ENCODE measurements at places on chromosomes 7 and 10.

GRCh38 chr10:19904202-19904661 is 88.0 kb downstream of the PLXDC2 start:
- no peak for DNase-seq

- DNase-seq, result no peak
Measured at GRCh38 chr7:100021297-100021696, 5.9 kb downstream of the ZKSCAN1 start.

DNA sequence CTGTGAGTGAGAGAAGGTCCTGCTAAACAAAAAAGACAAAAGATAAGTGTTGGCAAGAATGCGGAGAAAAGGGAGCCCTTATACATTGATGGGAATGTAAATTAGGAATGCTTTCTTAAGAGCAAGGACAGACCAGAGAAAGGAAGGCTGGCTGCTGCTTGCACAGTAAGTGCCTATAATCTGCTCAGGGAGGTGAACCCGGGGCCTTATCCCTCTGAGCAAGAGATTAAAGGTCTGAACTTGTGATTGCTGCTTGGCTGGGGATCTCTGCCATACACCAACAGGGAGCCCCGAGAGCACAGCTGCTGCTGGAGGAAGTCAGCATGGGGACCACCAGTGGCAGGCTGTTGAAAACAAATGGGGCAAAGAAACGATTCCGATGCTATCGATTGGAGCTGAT is 32.0 kb upstream of the CRTAC1 start:
- DNase-seq, result no peak

DNA sequence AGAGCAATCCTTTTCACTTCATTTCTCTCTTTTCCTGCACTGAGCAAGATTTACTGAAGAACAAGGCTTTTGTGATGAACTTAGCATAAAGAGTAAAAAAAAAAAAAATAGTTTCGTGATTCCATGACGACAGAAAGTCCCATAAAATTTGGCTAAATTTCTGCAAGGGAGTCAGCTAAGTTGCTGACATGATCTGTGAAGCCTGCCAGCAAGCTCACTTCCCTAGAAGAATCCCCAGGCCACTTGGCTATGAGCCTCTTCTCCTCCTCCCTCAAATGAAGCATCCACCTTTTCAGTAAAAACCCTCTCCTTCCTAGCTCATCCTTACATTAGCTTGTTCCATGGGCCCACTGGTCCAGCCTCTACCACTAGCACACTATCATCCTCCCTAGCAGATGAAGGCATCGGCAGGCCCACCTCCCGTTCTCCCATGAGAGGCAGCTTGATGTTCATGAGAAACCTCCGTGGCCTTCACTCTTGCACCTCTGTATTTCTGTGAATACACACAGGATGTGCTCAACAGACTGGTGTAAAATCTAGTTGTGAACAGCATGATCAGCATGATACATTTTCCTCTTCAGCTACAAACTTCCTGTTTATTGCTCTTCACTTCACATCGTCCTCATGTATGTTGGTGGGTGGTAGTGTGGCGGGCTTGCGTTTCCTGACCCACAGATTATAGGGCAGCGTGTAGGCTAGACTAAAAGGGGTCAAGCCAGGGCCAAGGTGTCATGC is 30.9 kb downstream of the GIMAP8 start:
- DNase-seq, result no peak

GRCh38 chr10:12592967-12593366 is 243.6 kb downstream of the CAMK1D start:
- no peak for DNase-seq

DNA sequence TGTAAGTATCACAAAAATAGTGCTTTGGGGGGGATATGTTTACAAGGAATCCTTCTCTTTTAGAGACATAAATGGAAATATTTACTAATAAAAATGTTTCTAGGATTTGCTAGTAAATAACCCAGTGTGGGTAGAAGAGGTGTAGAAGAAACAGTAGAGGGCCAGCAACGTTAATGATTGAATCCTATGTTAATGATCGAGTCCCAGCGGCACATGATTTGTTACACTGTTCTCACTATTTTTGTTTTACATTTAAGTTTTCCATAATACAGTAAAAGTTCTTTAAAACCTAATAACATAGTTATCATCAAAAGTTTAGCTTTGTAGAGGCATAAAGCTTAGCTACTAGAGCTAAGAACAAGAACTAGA is 66.0 kb downstream of the UBE2H start:
- no peak for DNase-seq

DNA sequence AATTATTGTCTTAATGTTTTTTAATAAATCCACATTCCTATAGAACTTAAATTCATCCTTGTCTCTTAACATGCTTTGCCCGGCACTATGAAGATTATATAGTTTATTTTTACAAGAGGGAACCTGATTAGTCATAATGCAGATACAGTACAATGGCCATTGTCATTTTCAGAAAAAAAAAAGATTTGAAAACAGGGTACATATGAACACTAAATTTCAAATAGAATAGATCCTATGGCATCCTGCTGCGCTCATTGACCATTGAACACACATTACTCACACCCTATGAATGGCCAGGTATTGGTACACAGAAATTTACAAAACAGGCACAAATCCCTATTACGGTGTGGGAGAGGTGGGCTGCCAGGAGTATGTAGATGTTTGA is 2.0 kb upstream of the KLF6 start:
- DNase-seq, result no peak

DNA sequence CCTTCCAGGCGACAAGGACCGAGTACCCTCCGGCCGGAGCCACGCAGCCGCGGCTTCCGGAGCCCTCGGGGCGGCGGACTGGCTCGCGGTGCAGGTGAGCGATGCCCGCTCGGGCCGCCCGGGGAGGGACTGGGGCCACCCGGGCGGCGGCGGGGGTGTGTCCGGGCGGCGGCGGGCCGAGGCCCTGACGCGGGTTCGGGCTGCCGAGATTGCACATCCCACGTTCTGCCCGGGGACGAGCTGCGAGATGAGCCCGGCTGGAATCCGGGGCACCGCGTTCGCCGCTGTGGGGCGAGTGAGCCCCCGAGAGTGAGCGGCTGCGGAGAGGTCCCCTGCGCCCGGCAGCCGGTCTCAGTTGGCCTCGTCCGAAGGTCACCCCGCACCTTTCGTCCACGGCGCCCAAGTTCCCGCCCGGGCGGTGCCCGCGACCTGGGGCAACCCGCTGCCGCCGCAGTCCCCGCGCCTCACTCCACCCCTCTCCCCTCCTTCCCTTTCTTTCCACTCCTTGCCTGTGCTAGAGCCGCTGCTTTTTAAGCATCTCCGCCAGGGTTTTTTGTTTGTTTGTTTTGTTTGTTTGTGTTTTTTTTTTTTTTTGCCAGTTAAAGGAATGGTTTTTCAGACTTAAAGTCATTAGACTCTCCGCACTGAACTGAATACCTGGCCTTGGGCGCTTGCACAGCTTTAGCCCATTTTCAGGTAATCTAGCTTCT is 515 bp downstream of the RALA start:
- DNase-seq, result no peak

Measured in MM.1S (cell line).